Fibroblast of skin of abdomen (primary cell): ENCODE measurements at places on chromosomes 2 and 18.

- no peak for DNase-seq
These were observed 182.1 kb downstream of the ETAA1 start for GRCh38 chr2:67579216-67579615.

- no peak for DNase-seq
These were observed 277.2 kb upstream of the TMEFF2 start for GRCh38 chr2:192471982-192472381.

DNA sequence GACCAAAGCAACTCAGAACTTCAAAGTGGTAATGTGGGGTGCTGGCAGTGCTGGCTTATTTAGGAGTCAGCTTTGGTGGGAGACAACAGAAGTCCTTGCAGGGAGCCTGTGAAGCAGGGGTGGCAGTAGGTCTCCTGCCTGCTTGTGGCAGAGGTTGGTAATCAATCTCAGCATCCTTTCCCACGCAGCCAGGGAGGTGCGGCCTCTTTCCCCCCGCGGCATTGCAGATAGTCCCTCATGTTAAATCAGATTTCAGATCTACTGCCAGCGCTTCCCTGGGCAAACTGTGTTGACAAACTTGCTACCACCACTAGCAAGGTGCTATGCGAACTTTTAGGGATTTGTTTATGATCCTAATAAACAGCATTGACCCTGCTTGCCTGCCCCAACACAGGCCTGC lies 77.9 kb upstream of the MCFD2 start:
- DNase-seq, result no peak

DNA sequence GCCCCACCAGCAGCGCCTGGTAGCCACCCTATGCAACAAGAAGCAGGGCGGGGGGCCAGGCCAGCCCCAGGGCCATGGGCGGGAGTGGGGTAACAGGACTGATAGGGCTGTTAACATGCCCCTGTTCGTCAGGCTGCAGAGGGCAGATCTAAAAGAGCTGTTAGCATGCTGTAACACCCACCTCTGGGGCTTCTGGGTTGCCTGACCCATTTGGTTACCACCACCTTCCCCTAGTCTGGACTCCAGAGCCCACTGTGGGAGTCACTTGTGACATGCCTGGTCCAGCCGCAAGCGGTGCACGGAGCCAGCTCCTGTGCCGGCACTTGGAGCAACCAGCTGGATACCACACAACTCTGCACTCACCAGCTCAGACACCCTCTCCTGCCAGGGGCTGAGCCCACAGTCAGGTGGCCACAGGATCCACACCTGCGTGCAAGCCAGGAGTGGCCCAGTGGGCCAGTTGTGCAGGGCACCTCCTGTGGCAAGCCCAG lies 2.1 kb downstream of the METTL8 start:
- no peak for DNase-seq

GRCh38 chr2:140717481-140717880 lies 1413.3 kb downstream of the LRP1B start:
- no peak for DNase-seq

- DNase-seq, result no peak
These were observed 136.9 kb downstream of the CYP26B1 start for GRCh38 chr2:72010647-72011369.

DNA sequence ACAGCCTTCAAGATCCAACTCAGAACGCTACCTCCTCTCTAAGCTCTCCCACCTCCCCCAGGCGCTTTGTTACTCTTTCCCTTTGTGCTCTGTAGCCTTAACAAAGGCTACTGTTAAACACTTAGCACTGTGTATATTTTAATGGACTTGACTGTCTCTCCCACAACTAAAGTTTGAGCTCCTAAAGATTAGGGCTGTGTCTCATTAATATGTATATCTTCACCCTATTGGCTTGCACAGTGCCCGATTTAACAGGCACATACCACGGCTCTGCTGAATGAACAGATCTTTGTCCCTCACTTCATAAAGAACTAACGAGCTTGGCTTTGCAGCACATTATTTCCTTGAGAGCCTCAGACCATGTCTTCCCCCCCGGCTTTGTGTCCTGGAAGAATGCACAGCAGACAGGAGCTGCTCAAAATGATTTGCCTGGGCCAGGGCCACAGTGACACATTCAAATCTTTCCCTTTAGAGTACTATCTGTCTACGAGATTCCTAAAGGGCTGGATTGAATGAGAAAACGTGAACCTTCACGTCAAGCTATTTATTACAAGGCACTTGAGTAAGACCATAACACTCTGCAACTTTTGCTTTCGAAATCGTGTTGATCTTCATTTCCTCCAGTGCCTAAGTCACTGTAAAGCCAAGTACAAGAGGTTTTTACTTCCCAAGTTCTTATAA lies 22.1 kb downstream of the ABHD3 start:
- peak; percentile 54 for DNase-seq

- DNase-seq, result peak; percentile 40
These were observed 9.9 kb downstream of the ACVR1 start for GRCh38 chr2:157866202-157866601.

- DNase-seq, result peak; percentile 34
These were observed 67.1 kb downstream of the BAZ2B start for GRCh38 chr2:159549234-159549633.

DNA sequence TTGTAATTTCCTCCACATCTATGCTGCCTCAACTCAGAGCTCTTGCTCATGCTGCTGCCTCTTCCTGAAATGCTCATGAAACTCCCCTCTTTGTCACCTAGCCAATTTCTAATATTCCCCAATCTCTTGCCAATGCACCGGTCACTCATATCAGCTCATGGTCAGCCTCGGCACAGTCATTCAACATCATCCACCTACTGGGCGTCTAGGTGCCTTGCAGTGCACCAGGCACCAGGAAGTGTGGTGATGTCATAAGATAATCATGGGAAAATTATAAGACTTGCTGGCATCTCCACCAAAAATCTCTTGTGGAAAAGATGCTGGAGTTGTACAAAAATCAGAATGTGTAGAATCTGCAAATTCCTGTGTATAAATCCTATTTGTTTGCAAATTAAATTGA lies 52.6 kb upstream of the RAB27B start:
- peak; percentile 61 for DNase-seq

GRCh38 chr18:24420551-24420950 lies 5.9 kb upstream of the IMPACT start:
- DNase-seq, result no peak

DNA sequence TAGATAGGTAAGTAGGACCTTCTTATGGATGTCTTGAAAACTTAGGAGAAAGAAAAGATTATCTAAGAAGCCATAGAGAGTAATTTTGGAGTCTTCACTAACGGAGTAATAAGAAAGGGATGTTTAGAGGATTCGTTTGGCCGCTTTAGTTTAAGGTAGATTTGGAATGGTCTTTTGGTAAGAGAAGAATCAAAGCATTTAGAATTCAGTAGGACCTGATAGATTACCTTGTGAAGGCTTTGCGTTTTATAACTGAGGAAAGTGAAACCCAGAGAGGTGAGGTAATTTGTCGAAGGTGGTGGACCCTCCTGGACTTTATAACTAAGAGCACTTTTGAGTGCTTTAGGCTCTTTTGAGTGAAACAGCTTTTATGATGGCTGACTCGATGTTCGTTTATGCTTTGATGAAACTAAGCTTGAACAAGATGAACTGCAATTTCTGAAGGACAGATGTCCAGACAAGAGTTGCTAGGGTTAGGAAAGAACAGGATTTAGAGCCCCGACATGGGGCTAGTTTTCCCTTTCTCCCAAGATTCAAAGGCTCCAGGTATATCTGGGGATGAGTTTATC lies 1.3 kb downstream of the MYL12B start:
- DNase-seq, result no peak

DNA sequence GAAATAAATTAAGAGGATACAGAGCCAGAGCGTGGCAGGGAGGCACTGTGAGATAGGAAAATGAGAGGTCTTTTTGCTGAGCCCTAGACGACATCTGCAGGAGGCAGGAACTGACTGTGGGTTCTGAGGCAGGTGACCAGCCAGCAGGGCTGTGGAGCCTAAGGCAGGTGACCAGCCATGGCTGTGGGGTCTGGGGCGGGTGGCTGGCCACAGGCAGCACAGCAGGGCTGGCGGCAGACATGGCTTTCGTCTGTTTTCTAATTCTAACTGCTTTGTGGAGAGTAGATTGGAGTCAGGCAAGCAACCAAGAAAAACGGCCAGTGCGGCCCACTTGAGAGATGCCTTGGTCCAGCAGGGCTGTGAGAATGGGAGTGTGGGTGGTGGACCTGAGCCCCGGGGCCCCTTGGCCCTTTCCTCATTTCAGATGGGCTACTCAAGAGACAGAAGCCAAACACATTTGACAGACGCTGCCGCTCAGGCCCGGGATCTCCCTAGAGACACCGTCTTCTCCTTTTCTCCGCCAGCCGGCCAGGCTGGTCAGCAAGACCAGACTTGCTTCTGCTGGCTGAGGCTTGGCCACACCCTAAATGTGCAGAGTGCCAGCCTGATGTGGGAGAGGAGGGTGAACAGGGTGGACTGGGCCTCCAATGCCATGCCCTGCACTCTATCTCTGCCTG lies 19.7 kb upstream of the GNAL start:
- DNase-seq, result no peak

- peak; percentile 12 for DNase-seq
These were observed 10.9 kb upstream of the HOXD1 start for GRCh38 chr2:176177580-176178037.

GRCh38 chr2:122643725-122644329 lies 888.4 kb downstream of the TSN start:
- DNase-seq, result peak; percentile 83

- DNase-seq, result no peak
These were observed 187.3 kb downstream of the FAM210A start for GRCh38 chr18:13539050-13539449.

DNA sequence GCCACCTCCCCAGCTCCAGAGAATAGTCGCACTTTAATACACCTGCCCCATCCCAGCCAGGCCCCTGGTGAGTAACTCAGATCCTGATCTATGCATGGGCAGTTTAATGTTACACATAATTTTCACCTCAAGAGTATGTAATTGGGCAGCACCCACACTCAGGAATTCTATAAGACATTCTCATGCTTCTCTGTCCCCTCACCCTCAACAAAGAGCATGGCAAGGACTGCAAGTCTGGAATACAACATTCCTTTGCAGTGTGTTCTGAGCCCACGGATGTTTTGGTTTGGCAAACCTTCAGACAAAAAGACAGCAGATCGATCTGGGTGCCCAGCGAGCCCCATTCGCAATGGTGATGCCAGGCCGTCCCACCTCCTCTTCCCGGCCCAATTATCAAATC lies 4.9 kb upstream of the SLC14A1 start:
- peak; percentile 42 for DNase-seq

DNA sequence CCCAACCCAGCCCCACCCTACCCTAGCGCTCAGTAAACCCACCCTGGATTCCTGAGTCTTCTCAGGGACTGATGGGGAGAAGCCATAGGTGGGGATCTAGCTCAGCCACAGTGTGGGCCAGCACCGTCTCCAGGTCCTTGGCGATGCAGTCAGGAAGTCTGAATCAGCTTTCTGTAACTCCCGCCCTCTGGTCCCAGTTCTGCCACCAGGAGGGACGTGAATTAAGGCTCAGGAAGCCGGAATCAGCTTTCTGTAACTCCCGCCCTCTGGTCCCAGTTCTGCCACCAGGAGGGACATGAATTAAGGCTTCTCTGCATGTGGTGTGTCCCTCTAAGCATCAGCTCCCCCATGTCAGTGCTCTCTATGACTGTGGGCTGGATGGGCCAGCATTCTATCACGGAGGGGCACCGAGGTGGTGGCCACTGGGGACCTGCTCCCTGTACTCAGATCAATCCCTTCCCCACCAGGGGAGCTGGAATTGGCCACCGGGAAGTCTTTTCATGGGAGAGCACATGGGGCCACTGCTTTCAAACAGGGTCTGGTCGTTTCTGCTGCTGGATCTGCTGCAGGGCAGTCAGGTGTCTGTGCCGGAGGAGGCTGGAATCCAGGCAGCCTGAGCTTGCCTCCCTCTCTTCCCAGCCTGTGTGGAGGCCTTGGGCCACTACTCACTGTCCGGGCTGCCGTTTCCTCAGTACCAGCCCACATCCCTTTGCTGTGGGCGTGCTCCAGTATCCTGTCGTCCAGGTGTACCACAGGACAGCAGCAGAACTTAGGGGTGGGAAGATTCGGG lies 24.7 kb downstream of the ASB18 start:
- DNase-seq, result no peak

DNA sequence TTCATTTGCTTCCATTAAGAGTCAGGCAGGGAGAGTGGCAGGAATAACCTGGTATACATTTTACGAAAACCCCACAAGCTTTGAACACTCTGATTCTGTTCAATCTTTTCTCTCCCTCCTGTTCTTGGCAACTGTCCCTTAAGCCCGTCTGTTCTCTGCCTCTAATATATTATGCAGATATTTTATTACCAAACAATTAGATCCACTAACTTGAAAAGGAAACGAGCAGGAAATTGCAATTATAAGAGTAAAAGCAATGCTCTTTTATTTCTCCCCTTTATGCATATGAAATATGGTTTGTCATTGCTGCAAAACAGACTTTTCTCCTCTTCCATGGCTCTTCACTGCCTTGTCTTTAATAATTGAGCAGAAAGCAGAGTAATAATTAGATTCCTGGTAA lies 149.1 kb upstream of the CELF4 start:
- no peak for DNase-seq

- peak; percentile 25 for DNase-seq
These were observed 46.8 kb downstream of the EPG5 start for GRCh38 chr18:45920367-45920766.

GRCh38 chr18:2657788-2658458 lies 2.4 kb downstream of the SMCHD1 start:
- DNase-seq, result peak; percentile 61

- DNase-seq, result no peak
These were observed 243.4 kb downstream of the TGIF1 start for GRCh38 chr18:3693410-3693809.

DNA sequence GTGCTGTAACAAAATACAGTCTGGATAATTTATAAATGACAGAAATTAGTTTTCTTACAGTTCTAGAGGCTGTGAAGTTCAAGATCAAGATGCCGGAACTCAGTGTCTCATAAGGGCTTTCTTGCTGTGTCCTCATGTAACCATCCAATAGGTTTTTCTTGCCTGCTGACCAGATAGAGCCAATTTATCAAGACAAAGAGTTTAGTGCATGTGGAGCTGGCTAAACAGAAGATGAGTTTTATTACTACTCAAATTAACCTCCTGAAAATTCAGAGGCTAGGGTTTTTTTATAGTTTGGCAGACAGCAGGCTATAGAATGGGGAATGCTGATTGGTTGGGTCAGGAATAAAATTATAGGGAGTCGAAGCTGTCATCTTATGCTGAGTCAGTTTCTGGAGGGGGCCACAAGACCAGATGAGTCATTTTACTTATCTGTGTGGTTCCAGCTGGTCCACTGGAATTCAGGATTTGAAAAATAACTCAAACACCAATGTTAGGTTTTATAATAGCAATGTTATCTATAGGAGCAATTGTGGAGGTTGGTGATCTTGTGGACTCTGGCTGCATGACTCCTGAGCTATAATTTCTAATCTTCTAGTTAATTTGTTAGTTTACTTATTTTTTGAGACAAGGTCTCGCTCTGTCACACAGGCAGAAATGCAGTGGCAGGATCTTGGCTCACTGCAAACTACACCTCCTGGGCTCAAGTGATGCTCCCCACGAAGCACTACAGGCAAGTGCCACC lies 3.2 kb upstream of the PDK1 start:
- peak; percentile 91 for DNase-seq

DNA sequence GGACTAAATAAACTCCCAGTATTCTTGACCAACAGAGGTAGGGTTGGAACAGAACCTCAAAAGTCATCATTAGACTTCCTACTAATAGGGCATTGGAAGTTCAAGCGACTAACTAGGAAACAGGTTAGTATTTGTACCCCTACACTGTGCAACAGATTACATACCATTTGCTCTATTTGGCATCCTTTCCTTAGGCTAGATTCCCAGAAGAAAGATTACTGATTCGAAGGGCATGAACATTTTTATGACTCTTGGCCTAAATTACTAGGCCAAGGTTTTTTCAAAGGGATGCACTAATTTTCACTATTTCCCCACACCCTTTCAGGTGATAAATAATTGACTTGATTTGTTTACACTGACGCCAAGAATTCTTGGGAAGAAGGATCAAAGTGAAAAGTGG lies 104.8 kb upstream of the CYP1B1 start:
- no peak for DNase-seq
